ENCODE measurements at places on chromosomes 3 and 15.

DNA sequence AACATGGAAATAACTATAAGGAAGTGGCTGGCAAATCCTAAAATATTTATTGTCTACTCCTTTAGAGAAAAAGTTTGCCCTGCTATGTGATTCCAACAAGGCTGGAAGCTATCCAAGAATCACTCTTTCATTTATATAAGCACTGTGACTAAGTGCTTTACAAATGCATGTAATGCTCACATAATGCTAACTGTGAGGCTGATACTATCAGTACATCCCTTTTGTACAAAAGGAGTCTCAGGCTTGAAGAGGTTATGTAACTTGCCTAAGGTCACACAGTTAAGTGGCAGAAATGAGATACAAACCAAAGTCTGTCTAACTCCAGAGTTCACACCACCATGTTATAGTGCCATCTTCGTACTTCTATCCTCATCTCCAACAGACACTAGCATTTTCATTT lies 17.0 kb downstream of the TOPBP1 start:
- no peak for DNase-seq

GRCh38 chr3:134496471-134497071 lies 10.7 kb downstream of the CEP63 start:
- DNase-seq = no peak

DNA sequence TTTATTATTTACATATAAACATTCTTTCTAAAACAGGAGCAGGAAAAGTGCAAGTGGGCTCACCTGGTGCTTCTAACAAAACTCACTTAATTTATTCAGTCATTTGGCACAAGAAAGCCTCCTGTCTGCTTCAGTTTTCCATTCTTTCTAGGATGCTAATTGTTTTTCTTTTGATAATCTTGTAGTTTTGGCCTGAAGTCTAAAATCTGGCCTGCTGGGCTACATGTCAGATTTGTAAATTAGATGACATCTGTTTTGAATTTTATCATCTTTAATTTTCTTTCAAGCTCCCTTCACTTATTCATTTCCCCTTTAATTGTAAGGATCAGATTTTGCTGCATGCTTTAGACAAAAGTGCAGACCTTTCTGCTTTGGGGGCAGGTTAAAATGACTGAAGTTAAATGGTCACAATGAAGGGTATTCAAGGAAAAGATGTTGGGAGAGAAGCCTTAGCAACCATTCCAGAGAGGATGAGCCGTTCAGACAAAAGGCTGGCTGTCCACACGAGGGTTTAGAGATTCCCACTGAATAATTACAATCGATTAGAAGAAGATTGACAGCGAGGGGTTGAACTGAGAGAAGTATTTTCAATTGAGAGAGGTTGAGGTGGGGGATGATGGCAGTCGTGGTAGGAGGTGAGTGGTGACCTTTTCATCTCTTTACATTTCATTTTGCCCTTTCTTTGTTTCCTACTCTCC lies 59.9 kb upstream of the PTX3 start:
- no peak for DNase-seq

DNA sequence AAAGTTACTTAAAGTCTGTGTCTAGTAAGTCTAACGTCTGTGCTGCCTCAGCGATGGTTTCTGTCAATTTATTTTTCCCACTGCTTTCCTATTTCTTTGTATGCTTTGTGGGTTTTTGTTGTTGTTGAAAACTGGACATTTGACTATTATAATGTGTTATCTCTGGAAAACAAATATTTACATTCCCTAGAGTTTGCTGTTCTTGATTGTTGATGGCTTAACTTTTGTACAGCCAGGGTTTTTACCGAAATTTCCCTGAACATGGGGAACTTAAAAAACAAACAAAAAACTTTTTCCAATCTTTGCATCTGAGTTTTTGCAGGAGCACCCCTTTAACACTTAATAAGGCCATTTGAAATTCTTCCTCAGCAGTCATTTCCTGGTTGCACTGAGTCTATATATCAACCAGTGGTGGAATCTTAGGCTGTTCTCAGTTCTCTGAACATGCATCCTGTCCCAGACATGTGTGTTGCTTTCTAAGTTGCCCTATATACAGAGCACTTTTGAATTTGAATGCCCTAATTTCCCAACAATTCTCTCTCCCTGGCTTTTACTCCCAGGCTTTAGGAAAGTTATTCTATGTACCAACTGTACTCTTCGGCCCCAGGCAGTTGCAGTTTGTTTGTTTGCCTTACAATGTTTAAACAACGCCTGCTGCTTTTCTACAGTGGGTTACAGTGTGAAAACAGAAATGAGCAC lies 11.8 kb upstream of the PIAS1 start:
- no peak for DNase-seq

GRCh38 chr3:146640955-146641867 lies 36.1 kb upstream of the PLSCR5 start:
- DNase-seq = no peak

DNA sequence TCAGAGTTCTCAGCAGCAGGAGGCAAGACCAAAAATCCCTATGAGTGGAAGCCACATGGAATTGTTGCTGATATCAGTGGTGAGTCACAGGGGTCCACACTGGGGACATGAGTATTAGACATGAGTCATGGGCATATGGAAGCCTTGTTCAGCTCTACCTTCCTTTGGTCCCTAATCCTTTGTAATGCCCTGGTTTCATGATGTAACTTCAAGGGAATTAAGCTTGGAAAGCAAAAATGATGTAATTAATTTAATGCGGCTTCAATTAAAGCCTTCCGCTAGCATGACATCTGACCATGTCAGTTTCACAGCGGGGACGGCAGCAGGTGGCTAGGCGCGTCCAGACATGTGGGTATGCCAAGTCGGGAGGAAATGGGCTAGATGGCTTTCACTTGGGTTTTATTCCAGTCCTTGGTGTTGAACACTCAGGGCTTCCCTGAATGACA lies 176.1 kb upstream of the RGMA start:
- no peak for DNase-seq

DNA sequence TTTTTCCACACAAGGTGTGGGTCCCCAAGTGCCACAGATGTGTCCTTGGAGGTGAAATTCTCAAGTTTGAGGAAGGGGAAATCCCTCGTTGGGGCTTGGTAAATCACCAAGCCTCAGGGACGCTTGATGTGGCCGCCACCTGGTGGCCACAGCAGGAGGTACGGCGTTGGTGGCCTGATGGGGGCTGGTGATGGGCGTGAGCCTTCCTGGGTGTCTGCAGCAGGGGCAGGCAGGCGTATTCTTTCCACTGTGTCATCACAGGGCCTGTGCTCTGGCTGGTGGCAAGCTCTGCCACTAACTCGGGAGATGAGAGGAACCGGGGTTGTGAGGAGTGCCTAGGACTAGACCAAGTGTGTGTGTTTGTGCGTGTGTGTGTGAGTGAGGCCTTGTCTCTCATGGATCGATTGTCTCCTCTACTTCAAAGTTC lies 4.2 kb downstream of the ACOX2 start:
- DNase-seq = peak; percentile 69

GRCh38 chr15:69402816-69403215 lies 11.3 kb upstream of the KIF23 start:
- no peak for DNase-seq

DNA sequence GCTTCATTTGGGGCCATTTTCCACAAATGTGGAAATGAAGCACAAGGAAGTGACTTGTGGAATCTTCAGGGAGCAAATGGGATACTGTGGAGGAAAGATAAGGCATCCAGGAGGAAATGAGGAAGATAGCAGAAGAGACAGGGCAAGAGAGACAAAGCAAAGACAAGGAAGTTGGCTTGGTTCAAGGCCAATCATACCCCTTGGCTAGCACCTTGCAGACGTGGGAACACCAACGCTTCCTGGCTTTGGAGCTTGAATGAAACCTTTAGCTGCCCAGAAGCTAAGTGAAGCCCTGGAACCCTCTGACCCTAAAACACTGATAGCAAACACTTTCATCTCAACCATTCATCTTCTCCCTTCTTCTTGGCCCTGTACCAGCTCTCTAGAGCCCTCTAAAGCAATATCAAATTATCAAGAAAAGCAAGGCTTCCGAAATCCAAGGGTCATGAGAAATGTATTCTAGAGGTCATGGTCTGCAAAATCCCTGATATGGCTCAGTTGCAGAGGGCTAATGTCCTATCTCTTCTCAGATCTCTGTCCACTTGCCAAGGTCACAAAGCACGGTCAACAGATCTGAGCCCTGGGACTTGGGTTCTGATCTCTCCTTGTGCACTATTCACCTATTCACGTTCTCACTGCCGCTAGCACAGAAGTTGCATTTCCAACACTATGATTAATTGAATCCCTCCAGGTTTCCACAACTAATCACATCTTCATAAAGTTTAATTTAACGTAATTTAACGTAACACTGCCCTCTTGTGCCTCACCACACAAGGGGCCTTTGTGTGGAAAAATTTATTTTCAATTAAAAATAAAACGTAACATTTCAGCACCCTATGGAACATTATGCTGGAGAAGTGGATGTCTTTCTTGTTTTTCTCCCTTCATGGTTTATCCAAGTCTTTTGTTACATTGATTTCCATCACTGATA lies 557.6 kb upstream of the ADAMTS9 start:
- no peak for DNase-seq

DNA sequence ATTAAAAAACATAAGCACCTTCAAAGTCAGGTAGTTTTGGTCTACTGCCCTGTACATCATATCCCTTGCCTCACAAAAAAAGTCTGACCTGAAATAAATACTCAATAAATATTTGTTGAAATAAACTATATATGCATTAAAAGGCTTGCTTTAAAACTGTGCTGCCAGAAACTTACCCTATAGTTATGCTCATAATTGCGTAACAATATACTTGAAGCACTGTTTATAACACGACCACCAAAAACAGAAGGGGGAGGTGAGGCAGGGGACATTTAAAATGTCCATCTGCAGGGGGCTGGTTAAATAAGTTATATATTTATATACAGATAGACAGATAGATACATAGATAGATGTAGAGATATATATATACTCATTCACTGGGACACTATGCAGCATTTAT lies 549.5 kb downstream of the MAGI1 start:
- DNase-seq = no peak

DNA sequence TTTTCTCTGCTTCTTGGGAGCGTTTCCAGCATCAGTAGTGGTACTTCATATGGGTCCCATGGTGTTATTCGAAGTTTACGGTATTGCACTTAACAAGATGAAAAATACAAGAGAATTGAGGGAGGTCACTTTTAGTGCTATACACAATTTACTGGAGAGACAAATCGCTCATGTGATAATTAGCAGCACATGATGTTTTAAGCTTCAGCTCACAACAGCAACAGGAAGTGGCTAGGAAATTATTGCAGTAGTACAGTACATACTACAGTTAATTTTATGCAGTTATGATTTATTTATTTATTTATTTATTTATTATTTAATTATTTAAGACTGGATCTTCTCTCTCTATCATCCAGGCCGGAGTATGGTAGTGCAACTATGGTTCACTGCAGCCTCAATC lies 14.4 kb upstream of the DCAF1 start:
- DNase-seq = no peak

DNA sequence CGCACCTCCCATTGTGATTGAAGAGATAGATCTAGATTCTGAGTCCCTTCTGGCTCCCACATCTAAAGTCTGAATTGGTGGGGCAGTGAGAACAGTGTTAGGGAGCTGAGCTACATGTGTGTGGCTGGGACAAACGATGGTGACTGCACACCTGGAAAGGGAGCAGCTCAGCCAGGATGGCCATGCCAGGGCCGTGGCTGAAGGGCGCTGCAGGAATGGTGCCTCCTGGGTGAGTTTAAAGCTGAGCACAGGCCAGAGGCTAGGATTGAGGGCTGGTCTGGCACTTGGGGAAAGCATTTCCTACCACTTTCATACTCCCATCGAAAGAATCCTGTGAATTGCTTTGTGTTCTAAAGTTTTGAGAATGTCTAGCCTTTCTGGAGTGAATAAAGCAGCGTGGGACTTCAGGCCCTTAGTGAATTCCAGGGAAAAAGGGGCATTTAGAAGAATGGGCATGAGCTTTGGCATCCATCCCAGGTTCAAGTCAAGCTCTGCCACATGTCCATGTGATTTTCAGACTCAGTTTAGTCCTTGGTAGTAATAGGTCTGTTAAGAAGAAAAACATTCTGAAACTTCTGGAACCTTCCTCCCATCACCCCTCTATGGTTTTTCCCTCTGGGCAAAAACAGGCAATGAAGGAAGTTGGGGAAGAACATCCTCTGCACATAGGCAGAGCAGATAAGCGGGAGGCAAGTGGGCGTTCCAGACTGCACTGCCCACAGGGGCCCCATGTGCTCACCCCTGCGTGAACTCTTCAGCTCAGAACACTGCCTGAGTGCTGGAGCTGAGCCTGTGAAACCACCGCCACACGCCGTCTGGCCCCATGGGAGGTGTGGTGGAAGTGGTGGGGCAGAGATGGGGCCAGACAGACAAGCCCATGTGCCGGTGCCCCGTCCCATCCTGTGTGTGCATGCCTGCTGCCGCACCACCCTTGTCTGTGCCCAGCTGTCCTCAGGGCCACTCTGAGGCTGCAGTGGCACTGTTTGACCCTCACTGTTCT lies 12.9 kb upstream of the CPNE9 start:
- no peak for DNase-seq

DNA sequence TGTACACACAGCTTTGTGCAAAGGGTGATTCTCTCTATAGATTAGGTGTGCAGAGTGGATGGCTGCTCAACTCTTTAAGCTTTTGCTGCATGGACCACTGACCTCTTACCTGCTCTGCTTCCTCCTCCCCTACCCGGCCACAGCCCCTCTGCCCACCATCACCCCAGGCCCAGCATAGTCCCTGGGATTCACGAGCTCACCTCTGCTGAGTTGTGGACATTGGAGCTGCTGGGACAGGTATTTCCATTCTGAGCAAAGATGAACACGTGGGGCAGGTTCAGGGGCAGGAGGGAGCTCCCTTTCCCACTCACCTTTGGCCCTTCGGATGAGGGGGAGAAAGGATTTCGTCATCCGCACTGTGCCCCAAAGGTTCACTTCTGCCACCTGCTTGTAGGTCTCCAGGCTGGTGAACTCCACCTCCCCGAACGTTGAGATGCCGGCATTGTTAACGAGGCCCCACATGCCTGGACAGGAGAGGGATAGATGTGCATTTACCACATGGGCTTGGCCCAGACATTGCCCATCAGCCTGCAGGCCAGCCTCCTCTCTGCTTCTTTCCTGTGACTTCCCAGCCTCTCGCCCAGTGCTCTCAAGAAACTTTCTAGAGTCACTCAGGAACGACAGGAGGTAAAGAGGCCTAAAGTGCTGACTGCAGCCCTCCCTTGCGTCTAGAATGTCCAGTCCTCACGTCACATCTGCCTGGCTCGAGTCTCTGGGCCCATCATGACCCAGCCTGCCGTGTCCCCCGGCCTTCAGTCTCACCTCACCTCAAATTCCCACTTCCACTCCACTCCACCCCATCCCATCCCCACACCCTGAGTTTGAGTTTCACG lies 41.6 kb downstream of the BDH1 start:
- no peak for DNase-seq

DNA sequence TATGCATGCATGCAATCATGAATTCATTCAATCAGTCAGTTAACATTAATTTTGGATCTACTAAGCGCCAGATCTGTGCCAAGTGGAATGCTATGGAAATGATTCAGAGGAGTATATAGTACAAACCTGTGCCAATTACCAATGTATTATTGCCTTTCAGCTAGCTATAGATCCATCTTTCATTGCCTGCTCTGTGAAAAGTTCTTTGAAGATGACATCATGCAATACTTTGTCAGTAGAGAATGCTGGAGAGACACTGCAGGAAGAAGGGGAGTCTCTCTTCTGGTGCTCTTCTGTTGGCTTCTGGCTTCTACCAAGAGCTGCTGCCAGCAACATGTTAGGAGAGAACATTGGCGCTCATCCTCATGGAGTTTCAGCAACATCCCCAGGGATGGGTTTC lies 81.0 kb upstream of the LMCD1 start:
- DNase-seq = no peak

- no peak for DNase-seq
These were observed 257.4 kb downstream of the RORA start for GRCh38 chr15:60971732-60972131.

GRCh38 chr3:44501971-44502370 lies 24.5 kb upstream of the ZNF445 start:
- no peak for DNase-seq

Data from stimulated activated CD8-positive, alpha-beta memory T cell treated with anti-CD3 and anti-CD28 coated beads, Interleukin-12 subunit alpha, Interleukin-12 subunit beta, amount 100 ng/mL, for 4 hours (primary cell).